ENCODE measurements at places on chromosomes 6 and 20.

GRCh38 chr6:28743271-28743789 is 180.5 kb downstream of the TRIM27 start:
- no peak for DNase-seq

DNA sequence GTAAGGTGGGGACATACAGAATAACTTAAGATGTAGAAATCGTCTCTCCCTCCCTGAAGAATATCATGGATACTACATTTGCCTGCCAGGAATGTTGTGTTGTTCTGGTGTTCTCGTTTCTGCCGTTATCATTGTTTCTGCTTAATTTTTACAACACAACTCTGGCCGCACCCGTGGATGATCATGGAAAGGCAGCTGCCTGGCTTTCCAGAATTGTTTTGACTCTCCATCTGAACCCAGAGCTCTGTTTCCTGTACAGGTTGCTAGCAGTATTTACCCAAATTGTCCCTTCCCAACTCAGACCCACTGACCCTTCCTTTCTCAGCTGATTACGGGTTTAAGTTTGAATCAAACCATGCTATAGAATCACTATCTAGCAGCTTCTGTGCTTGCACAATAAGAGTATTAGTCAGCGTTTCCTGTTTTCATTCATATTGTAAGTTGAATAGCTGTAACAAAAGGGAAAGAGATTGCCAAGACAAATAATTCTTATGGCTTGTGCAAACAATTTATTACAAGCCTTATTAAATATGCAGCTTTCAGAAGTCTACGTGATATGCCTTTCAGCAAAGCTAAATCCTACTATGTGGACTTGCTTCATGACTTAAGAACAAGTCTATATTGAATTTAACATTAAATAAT is 139.0 kb downstream of the MTHFD1L start:
- peak; percentile 33 for DNase-seq

GRCh38 chr6:26457264-26457805 is 420 bp upstream of the BTN2A1 start:
- no peak for DNase-seq

- DNase-seq, result no peak
These were observed 906 bp upstream of the COL12A1 start for GRCh38 chr6:75206576-75207342.

- DNase-seq, result no peak
These were observed 14.2 kb downstream of the GFOD1 start for GRCh38 chr6:13472976-13473767.

- DNase-seq, result no peak
These were observed 522.1 kb upstream of the BTBD3 start for GRCh38 chr20:11395581-11395980.

DNA sequence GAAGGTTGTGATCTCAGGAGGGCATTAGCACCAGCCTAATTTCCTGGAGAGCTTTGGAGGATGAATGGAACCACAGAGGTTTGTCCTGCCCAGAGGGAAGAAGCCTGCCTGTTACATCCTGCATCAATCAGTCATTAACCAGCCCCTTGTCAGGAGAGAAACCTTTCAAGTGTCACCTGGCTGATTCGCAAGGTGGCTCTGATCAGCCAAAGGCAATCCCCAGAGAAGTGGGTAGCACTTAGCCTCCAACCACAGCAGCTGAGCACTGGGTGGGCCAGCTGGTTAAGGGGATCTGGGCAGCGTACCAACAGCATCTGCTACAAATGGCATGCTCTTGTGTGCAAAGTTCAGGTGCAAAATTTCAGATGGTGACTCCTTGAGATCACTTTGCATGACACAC is 26.9 kb downstream of the ANKEF1 start:
- DNase-seq, result peak; percentile 81

DNA sequence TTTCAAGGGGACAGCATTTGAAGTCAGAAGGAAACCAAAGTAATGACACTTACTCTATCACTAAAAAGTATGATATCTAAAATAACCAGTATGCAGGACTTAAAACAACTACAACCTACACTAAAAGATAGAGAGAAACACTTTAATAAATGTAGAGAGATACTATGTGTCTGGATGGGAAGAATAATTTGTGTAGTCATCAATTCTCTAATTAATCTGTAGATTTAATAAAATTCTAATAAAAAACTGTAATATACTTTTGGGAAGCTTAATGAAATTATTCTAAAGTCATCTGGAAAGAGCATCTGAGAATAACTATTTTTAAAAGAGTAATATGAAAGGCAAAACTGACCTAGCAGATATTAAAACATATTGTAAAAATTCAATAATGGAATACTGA is 52.1 kb downstream of the PRKN start:
- no peak for DNase-seq

- peak; percentile 79 for DNase-seq
These were observed 68.0 kb upstream of the KCNQ5 start for GRCh38 chr6:72553531-72554511.

DNA sequence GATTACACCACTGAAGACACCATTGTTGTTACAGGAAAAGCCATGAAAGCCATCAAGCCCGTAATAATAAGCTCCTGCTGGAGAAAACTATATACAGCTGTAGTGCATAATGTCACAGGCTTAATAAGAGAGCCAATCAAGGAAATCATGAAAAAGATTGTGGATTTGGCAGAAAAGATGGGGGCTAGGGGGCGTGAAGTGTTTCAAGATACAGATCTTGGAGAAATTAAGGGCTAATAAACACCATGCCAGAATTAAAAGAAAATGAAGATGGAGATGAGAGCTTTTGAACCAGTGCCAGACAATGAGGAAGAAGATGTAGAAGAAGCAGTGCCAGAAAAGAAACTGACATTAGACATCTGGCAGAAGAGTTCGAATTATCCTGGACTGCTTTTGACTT is 43.2 kb upstream of the DTNBP1 start:
- no peak for DNase-seq

DNA sequence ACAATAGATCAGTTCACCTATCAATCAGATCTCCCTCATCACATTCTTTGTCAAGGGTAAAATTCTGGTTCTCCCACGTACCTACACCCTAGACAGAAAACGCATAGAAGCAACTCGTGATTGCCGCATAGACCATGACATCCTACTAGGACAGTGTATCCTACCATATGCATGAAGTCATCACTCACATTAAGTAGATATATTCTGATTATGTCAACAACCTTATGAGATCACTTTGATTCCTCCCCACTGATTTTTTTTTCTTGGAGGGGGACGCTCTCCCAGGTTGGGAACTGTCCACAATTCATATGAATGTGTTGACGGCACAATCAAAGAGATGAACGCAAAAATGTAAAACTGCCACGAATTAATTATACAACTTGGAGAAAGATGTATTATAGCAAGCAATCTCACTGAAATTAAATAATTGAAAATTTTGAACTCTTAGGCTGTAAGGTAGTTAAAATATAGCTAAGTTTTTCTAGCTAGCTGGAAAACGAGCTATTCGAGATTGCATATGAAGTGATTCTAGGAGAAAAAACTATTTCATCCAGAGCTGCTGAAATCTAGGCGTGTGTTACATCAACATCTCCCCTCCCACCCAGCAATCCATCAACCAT is 82.5 kb upstream of the CCDC28A start:
- DNase-seq, result no peak

- no peak for DNase-seq
These were observed 39.2 kb upstream of the LTV1 start for GRCh38 chr6:143803769-143804568.

- DNase-seq, result no peak
These were observed 61.7 kb upstream of the SLC22A23 start for GRCh38 chr6:3518356-3519190.

DNA sequence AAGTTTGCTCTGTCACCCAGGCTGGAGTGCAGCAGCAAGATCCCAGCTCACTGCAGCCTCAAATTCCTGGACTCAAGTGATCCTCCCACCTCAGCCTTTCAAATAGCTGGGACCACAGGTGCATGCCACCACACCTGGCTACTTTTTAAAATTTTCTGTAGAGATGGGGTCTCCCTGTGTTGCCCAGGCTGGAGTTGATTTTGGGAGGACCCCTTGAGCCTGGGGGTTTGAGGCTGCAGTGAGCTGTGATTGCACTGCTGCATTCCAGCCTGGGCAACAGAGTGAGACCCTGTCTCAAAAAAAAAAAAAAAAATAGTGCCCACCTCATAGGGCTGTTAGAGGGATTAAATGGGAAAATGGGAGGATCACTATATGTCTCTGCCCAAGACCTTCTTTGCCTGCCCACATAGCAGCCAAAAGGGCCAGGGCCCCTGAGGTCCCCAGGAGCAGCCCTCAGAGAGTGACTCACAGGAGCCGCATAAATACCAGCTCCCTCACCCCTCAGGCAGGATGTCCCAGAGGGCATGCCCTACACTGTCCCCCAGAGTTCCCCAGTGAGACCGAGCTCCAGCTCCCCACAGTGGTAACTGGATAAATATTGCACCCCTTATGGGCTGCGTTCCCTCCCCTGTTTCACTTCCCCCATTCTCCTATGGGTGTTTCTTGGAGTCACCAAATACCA is 11.7 kb upstream of the MDGA1 start:
- DNase-seq, result no peak

DNA sequence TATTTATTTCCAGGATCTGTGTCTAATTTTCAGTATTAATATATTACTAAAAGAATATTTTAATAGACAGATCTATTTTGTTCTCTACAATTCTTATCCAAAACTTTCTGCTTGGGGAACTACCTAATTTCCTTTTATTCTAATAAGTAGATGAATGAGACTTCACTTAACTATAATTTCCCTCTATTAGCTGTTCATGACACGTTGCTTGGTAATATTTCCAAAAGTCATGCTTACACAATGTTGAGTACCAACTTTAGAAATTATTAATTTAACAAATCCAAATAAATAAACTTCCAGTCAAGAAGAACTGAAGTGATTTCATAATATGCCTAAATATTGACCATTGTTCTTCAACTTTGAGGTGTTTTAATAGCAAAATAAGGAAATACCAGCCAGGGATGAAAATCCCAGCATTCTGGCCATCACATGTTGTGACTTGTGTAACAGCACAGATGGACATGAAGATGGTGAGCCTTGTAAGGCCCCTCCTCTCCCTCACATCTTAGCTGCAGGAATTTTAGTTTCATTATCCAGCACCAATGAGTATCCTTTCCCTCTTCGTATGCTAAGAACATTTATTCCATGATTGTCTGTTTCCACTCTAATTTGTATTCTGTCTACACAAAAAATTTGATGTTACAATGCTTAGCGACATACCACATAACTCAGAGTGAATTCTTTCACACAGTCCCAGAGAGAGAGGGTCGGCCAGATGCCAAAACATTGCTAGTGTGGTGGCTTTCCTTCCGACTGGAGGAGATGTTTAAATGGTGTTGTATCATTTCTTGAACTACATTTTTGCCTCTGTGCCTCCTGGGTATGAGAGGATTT is 137.5 kb downstream of the FOXA2 start:
- DNase-seq, result no peak

GRCh38 chr6:161100072-161100471 is 108.5 kb downstream of the MAP3K4 start:
- no peak for DNase-seq

GRCh38 chr20:34473262-34473883 is 42.8 kb upstream of the DYNLRB1 start:
- peak; percentile 9 for DNase-seq

DNA sequence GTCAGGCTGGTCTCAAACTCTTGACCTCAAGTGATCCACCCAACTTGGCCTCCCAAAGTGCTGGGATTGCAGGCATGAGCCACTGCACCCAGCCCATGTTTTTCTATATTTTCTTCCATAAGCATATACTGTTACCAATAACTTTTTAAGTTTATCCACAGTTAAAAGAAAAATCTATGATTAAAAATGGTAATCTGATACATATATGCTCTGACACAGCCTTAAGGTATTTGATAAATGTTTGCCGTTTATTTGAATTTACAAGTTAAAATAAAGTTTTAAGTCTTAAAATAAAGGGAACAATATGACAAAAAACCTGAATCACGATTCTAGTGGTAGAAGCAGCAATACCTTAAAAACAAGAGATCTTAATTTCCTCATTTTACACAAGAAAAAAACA is 5.2 kb downstream of the STK38 start:
- no peak for DNase-seq

DNA sequence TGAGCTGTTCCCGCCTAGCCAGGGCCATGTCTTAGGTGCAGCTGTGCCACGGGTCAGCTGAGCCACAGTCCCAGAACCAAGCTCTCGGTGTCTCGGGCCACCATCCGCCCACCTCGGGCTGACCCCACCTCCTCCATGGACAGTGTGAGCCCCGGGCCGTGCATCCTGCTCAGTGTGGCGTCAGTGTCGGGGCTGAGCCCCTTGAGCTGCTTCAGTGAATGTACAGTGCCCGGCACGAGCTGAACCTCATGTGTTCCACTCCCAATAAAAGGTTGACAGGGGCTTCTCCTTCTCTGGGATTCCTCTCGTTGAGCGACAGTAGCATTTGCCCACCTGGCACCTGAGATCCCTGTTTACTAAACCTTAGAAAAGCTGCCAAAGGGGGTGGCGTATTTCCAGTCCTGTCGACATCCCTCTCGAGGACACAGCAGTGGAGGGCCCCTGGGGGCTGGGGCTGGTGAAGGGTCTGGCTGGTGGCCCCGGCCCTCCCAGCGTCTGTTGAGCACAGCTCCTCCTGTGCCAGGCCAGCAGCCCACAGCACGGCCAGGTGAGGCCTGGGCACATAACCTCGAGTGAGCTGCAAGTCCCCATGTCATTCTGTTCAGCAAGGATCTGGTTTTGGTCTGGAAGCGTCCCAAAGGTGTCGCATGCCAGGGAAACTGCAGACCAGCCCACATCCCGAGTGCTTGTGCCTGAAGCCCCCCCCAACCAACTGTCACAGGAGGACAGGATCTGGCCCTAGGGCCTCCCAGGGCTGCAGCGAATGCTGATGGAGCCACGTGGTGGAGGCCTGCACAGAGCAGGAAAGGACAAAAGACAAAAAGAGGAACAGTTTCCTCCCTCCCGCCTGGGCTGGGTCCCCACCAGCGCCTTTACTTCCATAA is 21.2 kb upstream of the PYGB start:
- DNase-seq, result no peak

DNA sequence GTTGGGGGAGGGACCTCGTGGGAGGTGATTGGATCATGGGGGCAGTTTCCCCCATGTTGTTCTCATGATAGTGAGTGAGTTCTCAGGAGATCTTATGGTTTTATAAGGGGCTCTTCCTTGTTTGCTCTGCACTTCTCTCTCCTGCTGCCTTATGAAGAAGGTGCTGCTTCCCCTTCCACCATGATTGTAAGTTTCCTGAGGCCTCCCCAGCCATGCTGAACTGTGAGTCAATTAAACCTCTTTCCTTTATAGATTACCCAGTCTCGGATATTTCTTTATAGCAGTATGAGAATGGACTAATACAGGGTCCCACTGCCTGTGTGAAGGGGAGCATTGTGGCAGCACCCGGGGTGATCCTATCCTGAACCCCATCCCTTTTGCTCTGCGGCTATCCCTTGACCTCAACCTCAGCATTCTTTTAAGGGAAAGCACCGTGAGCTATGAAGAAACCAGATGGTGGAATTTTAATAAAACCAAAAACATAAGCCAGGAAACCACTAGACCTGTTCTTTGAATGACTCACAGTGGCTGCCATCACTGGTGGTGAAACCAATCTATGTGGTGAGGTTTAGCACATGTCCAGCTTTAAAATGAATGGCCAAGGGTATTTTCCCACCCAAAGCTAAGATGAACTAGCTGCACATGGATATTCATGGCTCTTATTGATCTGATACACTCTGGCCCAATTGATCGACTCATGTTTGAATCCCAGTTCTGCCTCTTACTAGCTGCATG is 62.2 kb downstream of the ZDHHC14 start:
- no peak for DNase-seq

GRCh38 chr6:120348926-120349325 is 985.4 kb downstream of the TBC1D32 start:
- DNase-seq, result peak; percentile 0
